Fibroblast of upper back skin (primary cell): ENCODE measurements at places on chromosomes 3 and 15.

GRCh38 chr3:144875211-144875610 is 903.6 kb downstream of the DIPK2A start:
- peak; percentile 68 for DNase-seq

DNA sequence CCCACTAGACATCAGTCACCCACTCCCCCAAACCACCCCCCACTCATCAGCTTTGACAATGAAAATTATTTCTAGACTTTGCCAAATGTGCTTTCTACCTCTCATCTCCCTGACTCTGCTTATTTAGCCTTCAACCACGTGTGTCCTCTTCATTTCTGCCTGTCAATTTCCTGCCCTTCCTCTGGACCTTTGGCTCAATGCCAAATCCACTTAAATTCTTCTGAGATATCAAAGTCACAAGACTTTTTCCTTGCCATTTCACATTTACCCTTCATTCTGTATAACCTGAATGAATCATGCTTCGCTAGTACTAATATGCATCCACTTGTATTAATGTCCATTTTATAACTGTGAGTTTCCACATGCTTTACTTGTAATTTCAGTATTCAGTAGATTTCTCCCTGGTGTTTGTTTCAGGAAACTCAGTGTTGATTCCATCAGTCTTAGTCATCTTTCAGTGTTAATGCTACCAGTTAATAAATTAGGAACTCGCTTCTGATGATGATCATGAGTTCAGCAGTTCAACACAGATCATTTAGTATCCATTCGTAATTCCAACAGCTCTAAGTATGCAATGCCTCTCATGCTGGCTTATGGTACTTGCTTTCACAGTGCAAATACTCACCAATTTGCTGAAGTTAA is 128.2 kb upstream of the OSTN start:
- peak; percentile 16 for DNase-seq

GRCh38 chr3:87997298-87997697 is 61.5 kb downstream of the CGGBP1 start:
- no peak for DNase-seq

- no peak for DNase-seq
Measured at GRCh38 chr3:15345608-15346137, 13.3 kb upstream of the SH3BP5 start.

DNA sequence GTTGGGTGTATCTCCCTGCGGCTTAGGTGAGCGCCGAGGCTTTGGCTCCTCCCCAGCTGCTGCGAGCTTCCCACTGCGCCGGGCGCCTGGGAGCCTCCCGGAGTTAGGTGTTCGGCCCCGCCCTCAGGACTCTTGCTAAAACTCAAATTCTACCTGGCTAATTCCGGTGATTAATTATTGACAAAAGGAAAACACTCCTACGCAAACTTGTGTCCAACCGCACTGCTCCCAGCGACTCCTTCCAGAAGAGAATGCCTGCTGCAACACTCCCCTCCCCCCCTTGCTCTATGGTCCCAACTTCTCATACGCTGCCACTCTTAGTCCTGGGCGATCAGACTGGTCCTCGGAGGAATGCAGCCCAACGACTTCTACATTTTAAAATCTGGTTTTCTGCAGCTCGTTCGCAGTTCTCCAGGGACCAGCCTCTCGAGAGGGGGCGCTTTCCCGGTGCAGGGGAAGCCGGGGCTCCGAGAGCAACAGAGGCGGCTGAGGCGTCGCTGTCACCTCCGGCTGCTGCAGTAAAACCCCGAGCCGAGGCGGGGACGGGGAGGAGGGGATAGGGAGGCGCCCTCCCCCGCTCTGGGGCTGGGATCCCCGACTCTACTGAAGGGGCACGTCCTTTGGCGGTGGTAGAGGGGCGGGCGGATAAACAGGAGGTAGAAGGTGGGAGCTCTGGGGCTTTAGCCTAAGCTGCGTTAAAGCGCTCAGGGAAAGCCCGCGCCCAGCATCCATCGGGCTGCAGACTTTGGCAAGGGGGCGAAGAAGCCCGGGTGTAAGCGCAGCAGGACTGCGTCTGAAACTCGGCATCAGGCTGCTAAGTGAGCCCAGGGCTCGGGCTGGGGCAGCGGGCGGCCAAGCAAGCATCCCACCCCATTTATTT is at the start of gene SPTSSB:
Gene SPTSSB, minus strand, starts transcription at position 77 of the 880 bp plus-strand sequence. CDS start 25,194 bp downstream, outside the sequence.
- DNase-seq = no peak

DNA sequence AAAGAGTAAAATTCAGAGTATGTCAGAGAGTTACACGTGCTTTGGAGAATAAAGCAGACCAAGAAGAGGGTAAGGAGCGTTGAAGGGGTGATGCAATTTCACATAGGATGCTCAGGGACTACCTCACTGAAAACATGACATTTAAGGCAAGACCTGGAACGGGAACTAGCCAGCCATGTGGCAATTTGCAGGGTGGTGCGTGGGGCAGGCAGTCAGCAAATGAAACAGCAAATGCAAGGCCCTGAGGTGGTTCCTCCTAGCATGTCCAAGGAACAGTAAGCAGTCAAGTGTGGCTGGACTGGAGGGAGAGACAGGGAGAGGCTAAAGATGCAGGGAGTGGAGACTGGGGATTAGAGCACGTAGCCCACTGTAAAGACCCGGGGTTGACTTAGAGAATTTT is 146.1 kb upstream of the LPP start:
- DNase-seq = no peak

DNA sequence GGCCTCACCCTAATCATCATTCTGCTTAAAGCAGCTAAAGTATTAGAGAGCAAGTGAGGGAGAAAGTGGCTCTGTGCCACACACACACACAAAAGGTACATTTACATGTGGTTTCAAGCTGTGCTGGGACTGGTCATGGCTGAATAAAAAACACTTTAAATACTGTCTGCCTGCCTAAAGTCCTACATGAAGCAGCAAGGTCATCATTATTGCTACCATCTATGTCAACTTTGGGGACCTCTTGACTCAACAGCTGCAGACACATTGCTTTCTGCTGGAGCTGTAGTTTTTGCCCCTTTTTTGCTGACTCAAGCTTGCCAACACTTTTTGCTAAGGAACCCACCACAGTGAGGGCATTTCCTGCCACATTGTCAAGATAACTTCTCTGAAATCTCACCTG is 1237.9 kb downstream of the ROBO2 start:
- no peak for DNase-seq

GRCh38 chr3:53416530-53416929 is 69.2 kb upstream of the DCP1A start:
- DNase-seq = no peak

DNA sequence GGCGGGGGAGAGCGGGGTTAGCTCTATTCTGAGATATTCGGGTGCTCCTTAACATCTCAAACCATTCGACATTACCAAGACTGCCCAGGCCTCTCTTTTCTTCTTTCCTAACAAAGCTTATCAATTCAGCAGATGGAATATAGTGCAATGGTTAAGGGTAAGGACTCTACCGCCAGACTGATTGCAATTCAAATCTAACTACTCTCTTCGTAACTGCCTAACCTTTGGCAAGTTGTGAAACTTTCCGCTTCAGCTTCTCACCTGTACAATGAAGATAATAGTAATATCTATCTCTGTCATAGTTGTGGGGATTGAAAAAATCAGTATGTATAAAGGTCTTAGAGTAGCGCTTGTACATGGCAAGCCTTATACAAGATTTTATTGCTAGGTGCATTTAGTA is 972 bp downstream of the UBA5 start:
- no peak for DNase-seq

DNA sequence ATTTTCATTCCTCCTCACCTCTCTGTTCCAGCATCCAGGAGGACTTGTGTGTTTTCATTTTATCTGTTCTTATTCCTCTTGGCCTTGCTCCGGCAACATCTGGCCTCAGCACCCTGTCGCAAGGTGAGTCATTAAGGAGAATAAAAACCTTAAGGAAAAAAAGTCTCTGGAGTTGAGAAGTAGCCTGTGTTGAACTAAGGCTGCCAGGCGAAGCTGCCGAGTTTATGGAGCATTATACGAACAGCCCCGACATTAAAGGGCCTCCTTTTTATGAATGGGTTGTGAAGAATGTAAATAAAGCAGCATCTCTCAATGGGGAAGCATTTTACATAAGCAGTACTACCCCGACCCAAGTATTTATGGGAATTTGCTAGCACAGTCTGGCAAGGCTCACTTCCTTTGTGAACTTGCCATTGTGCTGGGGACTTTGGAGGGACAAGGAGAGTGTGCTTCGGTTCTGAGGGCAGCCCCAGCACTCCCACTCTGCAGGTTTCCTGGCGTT is 4.7 kb downstream of the BAHD1 start:
- DNase-seq = peak; percentile 69

DNA sequence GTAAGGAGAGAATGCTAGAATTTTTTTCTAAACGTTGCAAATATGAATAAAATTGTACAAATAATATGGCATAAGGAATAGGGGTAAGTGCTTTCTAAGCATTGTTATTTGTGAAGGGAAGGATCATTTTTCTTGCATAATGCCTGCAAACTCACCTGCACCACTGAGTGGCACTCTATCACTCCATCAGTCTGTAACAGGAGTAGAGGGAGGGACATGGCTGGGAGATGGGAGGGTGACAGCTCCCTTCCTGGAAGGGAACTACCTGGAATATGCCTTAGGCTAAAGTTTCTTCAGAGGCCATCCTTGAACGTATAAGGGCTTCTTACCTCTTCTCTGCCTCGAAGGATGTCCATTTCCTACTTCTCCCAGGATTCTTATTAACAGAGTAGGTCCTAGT is 3.0 kb downstream of the NAALADL2 start:
- DNase-seq = no peak

GRCh38 chr3:15456321-15456720 is 28.9 kb downstream of the EAF1 start:
- DNase-seq = no peak

- DNase-seq = no peak
Measured at GRCh38 chr15:70576276-70576675, 187.1 kb downstream of the UACA start.

GRCh38 chr3:8964436-8965370 is 1.4 kb upstream of the RAD18 start:
- peak; percentile 78 for DNase-seq

DNA sequence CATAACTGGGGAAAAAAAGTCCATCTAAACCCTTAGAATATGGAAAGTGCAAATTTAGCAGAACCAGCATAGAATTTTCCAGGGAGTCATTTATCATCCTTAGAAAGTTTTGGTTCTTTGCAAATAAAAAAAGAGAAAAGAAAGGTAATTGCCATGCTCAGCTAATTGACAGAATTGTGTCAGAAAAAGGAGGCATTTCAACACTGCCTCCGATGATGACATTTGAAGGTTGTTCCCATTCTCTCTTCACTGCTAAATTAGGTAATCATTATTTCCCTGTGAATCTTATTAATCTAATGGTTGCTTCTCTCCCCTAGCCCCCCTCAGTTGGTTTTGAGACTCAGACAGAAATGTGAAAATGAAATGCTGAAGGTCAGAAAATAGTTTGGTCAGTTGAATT is 139.2 kb downstream of the PDCD6IP start:
- DNase-seq = no peak

DNA sequence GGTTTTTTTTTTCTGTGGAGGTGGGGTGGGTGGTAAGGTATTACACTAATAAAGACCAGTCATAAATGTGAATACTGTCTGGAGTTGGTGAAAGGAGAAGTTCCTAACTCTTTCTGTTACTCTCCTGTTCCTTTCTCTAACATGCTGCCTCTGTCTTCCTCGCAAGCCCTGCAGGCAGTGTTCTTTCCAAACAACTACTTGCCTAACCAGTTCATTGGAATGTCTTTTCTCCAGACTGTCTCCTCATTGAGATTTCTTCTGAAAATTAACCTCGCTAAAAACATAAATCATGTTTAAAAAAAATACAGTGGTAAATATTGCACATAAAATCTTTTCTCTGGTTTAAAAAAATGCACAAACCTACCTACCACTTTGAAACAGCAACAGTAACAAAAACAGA is 135.2 kb downstream of the TP63 start:
- DNase-seq = no peak

DNA sequence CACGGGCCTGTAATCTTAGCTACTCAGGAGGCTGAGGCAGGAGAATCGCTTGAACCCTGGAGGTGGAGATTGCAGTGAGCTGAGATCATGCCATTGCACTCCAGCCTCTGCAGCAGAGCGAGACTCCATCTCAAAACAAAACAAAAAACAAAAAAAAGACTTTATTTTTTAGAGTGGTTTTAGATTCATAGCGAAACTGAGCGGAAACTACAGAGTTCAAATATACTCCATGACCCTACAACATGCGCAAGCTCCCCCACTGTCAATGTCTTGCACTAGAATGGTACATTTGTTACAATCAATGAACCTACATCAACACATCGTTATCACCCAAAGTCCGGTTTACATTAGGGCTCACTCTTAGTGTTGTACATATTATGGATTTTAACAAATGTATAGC is 2.2 kb upstream of the CRTAP start:
- no peak for DNase-seq

GRCh38 chr3:149577801-149578200 is 80.0 kb downstream of the WWTR1 start:
- no peak for DNase-seq

GRCh38 chr3:179544981-179545645 is 17.6 kb upstream of the ACTL6A start:
- peak; percentile 91 for DNase-seq

DNA sequence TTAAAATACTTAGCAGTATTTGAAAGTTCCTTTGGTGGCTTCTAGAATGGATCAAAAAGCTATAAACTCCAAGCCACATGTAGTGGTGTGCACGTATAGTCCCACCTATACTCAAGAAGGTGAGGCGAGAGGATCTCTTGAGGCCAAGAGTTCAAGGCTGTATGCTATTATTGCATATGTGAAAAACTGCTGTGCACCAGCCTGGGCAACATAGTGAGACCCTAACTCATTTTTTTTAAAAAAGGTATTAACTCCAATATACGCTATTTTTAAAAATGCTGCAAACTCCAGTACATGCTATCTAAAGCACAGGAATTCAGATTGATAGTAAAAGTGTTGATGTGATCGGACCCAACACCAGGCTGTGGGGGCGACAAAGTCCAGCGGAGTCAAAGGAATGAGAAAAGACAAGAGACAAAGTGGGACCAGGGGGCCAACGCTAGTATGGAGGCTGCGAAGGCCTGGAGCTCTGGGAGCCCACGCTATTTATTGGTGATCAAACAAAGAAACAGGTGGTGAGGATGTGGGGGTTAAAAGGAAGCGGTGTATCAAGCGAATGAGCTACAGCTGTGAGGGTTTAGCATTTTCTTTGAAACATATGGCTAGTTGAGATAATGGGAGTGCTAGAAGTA is 66.6 kb downstream of the ARIH1 start:
- no peak for DNase-seq
